ENCODE measurements at places on chromosomes 1 and 21.

GRCh38 chr1:36094621-36095061 lies 5.9 kb downstream of the ADPRS start:
- DNase-seq: no peak

DNA sequence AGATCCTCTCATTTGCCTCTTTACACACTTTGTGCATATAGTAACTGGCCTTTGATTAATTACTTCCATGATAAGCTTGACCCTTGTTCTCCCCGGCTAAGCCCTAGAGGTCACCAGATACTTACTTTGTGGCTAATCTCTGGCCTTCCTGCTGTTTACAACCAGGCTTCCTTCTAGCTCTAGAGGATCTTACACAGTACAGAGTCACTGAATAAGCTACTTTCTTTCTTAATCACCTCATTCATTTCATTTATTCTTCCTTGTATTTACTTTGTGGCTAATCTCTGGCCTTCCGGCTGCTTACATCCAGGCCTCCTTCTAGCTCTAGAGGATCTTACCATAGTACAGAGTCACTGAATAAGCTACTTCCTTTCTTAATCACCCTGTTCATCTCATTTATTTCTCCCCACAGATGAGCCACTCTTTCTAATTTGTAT lies 144.3 kb upstream of the C1orf21 start:
- peak; percentile 92 for DNase-seq

DNA sequence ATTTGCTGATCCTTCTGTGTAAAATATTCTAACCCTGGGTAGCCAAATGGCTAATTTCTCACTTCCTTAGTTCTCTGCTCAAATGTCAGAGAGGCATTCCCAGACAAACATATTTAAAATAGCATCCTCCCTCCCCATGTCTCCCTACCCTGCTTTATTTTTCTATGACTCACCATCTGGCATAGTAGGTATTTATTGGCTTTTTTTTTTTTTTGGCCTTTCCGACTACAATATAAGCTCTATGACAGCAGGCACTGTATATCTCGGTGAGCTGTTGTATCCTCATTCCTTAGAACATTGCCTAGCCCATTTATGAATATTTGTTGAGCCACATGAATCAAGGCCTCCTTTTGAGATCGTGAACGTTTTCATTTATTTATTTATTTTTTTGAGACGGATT lies 1.5 kb upstream of the NEK7 start:
- no peak for DNase-seq

- DNase-seq: no peak
Observed at GRCh38 chr1:193216920-193217319, 30.5 kb upstream of the B3GALT2 start.

DNA sequence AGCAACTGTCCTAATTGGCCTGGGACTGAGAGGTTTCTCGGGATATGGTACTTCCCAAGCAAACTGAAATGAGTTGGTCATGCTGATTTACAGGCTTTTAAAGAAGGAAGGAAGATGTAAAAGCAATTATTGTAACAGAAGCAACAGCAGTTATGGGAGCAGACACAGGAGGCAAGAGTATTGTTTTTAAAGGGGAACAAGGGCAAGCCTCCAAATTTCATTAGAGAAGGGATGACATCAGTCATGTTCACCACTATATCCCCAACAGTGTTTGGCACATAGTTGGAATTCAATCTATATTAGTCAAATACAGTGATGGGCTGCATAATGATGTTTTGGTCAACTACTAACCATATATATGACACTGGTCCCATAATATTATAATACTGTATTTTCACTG lies 46.0 kb upstream of the JUN start:
- no peak for DNase-seq

DNA sequence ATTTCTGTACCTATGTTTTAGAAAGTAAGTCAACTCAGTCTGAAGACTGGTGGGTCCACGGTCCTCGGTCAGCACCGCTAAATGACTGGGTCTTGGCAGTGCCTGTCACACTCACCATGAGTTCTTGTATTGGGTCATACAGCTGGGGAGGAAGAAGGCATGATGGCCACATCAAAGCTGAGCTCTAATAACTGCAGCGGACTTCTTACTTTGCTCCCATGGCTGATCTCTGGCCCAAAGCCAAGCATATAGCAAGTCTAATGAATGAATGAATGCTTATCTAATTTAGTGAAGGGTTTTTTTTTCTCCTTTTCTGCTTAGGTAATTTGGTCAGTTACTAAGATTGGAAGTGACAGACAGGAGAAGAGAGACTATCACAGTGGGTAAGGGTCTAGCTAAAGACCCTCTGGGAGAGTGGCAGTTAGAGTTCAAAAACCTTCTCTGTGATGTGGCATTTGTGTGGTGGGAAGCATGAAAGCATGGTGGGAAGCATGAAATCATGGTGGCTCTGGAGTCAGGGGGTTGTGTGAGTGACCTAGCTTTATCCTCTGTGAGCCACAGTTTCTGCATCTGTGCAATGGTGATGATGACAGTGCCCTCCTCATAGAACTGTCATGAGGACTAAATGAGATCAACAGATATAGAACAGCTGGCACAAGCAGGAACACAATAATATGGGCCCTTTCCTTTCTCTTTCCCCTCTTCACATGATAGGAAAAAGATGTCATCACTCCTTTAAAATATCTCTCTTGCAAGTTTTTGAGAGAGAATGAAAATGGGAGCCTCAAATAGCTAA lies 78.9 kb upstream of the JAK1 start:
- no peak for DNase-seq

DNA sequence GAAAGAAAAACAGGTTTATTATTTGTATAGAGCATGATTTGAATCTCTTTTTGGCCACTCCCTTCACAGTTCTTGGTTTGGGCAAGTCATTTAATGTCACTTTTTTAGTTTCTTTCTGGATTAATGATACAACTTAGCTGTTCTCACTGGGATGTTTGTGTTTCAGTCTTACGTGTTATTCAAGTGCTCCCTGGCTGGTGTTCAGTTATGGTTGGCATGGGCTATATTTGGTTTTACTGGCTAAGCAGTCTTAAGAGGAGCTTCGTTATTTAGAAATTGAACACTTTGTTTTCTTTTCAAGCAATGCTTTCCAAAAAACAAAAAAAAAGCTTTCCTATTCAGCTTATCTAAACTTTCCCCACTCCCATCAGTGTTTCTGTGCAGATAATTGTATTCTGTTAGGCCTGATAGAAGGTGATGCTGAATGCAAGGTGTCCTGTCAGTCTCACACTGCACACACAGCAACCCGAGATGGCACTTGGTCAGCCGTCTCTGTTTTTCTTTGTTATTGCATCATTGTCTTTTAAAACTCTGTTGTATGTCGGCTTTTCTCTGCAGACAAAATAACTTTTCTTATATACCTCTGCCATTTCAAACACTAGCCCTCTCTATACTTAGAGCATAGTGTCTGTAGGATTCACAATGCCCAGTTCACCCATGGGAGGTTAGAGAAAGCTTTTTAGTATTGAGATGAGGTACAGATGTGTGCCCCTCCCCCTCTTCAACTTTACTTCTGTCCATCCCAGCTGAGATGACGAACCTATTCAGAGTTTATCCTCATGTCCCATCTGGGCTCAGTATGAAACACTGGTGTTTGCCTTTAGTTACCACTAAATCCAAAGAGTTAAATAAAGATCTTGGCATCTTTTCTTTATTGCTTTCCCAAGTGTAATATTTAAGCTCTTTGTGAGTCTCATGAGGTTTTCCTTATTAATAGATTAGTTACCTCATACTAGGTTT lies 80.2 kb downstream of the VPS13D start:
- DNase-seq: no peak
